ENCODE measurements at places on chromosomes 2 and 18.
A peak's percentile ranks its signal among the peaks of the same experiment; 100 is the strongest.

DNA sequence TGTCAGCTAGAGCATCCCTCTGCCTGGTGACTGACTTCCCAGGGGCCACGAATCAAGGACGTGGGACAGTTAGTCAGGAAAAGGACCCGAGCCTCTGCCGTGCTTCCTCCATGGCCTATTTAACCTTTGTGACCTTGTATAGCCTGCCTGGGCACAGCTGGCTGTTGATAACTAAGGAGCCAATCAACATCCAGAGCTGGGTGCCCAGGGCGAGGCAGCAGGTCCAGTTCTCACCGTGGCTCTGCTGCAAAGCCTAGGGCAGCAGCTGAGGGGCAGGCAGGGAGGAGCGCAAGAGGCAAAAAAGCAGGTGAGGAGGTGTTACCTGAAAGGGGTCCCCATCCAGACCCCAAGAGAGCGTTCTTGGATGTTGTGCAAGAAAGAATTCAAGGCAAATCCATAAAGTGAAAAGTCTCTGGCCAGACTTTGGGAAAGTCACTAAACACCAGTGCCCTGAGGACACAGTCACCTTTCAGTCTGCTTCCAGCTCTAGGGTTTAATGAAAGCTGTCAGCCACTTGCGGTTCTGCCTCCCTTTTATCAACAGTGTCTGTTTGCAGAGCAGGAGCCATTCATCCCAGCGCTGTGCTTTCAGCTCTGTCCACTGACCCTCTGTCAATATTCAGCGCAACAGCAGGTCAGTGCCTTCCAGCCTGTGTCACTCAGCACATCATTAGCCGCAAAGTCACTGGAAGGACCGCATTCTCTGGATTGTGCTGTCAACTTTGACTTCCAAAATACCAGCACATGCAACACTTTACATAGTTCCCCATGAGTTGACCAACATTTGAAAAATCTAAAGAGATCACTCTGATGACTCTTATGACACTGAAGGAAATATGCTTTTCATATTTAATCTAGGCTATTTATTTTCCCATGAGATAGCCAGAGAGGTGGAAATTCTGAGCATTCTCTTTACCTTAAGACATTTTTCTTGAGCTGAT lies 38.6 kb upstream of the ASAP2 start:
- DNase-seq: no peak

DNA sequence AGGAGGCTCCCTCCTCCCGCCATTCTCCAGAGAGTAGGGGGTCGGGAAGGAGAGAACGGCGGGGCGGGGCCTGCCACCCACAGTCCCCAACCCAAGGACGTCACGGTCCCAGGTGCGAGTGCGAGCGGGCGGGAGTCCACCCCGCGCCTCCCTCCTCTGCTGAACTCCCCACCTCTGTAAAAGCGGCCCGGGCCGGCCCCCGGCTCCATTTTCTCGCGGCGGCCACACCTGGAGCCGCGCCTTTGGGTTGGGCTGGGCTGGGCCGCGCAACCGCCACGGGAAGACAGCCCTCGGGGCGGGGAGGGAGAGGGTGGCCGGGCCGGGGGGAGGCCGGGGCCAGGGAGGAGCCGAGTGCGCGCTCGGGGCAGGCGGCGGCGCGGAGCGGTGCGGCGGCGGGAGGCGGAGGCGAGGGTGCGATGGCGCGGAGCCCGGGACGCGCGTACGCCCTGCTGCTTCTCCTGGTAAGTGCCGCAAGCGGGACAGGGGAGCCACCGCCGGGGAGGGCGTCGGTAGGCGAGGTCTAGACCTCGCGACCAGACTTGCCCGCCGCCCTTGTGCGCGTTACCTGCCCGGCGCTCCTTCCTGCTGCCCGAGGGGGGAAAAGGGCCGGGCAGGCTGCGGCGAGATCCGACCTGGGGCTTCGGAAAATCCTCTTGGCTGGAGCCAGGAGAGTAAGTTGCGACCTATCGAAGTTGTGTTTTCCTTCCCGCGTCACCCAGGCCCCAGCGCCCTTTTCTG lies at the start of gene DSG2:
TSS of gene DSG2 (plus strand) at position 342 of the 738 bp plus-strand sequence. CDS start at position 417, 75 bp downstream.
- DNase-seq: peak; percentile 46

- no peak for DNase-seq
Observed at GRCh38 chr2:161131804-161132203, 28.4 kb upstream of the TANK start.

- no peak for DNase-seq
Observed at GRCh38 chr2:126100962-126101361, 555.0 kb upstream of the GYPC start.

DNA sequence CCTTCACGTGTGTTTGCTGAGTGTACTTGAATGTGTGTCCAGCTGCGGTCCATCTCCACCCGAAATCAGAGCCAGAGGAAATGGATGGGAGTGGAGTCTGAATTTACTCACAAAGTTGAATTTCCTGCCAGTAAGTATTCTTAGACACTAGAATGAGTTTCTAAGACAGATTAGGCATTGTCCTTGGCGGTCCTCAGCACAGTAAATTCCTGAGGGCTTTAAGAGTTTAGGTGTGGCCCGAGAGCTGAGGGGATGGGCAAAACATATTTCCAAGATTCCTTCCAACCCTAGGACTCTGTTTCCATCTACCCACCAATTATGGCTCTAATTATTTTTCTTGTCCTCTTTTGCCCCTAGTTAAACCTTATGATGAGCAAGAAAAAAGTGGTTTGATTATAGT lies 90.3 kb upstream of the PHLPP1 start:
- no peak for DNase-seq

Data from fibroblast of skin of right biceps (primary cell).